Spinal cord (tissue), 10 donors: ENCODE measurements at places on chromosomes 1 and 21. TPM values are rescaled to one million over a fixed set of nuclear protein-coding genes. Genes with fewer than 3 reads are reported as not detected.
A peak's percentile ranks its signal among the peaks of the same experiment; 100 is the strongest.

The RASSF5 gene
- total RNA-seq: 3.2 TPM

DNA sequence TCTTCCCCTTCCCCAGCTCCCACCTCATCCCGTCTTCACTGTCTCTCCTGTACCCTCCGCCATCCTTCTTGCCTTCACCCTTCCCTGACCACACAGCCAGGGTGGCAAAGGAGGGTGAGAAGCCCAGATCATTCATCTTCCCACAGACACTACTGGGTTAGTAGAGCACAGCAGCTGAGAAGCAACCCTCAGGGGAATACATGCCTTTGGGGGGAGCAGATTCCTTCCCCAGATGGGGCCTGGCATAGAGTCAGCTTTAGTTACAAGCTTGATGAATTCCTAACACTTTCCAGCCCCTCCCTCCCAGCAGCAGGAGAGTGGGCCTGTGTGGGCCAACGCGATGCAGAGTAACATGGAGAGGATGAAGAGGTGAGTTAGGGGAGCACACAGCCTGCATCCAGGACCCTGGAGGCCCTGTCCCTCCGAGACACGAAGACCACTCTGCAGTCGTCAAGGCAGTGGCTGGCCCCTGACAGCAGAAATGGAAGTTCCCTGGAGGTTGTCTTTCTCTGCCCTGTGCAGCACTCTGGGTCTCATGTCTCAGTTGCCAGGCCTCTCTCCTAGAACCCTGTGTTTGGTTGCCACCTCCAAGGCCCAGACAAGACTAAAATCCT is 8.8 kb upstream of the BTG2 start:
- H3K4me1 ChIP-seq: peaks cover 5% of the 10 kb centered on the region
- no peak for DNase-seq
- no peaks in the 10 kb centered on the region for H3K36me3 ChIP-seq
- H3K4me3 ChIP-seq: no peak overlapping the region
- no peaks in the 10 kb centered on the region for H3K27me3 ChIP-seq
- H3K27ac ChIP-seq: no peak overlapping the region

- no peak for DNase-seq
- H3K4me3 ChIP-seq: no peak overlapping the region
- H3K27ac ChIP-seq: no peak overlapping the region
- H3K36me3 ChIP-seq: no peaks in the 10 kb centered on the region
- H3K4me1 ChIP-seq: peaks cover 44% of the 10 kb centered on the region
Measured at GRCh38 chr1:2607641-2608091, 21.1 kb downstream of the PRXL2B start.

The ARHGEF16 gene
- 2.6 TPM for total RNA-seq

The TRIM62 gene
- total RNA-seq: 6.8 TPM

- H3K27ac ChIP-seq: peak overlapping the region; percentile 88
- peaks cover 20% of the 10 kb centered on the region for H3K4me1 ChIP-seq
- DNase-seq: no peak
- H3K4me3 ChIP-seq: peak overlapping the region; percentile 16
- no peaks in the 10 kb centered on the region for H3K27me3 ChIP-seq
Measured at GRCh38 chr1:234997201-234997895, 131.3 kb downstream of the TOMM20 start.

DNA sequence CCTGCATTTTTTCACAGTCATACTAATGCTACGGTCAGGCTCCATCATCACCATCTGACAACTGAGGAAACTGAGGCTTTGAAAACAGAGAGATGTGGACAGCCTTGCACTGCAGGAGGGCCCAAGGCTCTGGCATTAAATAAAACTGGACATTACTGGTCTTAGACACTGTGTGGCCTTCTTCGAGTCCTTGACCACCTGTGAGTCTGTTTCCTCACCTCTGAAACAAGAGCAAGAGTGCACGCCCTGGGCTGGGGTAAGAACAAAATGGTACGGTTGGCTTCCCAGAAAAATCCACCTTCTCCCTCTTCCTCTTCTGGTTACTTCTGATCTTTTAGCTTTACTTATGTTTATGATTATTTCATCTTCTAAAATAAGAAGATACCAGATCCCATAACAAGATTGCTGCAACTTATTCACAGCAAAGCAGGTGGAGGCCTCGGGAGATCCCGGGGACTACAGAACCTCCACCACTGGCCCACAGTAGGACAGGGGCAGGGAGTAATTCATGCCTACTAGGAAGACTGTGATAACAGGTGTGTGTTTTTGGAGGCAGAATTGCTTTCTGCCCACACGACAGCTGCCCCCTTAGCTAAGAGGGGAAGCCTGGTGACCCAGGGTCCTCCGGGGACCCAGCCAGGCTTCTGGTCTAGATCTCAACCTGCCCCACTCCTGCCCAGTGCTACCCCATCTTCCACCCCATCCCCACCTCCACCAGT is 156.4 kb upstream of the EDN2 start:
- H3K4me1 ChIP-seq: peaks cover 9% of the 10 kb centered on the region
- H3K27me3 ChIP-seq: no peaks in the 10 kb centered on the region
- no peak overlapping the region for H3K27ac ChIP-seq
- no peaks in the 10 kb centered on the region for H3K36me3 ChIP-seq
